ENCODE measurements at places on chromosomes 3 and 15. TPM values are rescaled to one million over a fixed set of nuclear protein-coding genes. Genes with fewer than 3 reads are reported as not detected.
A peak's percentile ranks its signal among the peaks of the same experiment; 100 is the strongest.

NANOGP8 gene
- total RNA-seq = not detected

CYP1A1 gene
- total RNA-seq = 0.18 TPM

SLC26A6 gene
- 63.8 TPM for total RNA-seq

- no peak for DNase-seq
These were observed 18.1 kb upstream of the PYGO1 start for GRCh38 chr15:55606214-55606613.

DNA sequence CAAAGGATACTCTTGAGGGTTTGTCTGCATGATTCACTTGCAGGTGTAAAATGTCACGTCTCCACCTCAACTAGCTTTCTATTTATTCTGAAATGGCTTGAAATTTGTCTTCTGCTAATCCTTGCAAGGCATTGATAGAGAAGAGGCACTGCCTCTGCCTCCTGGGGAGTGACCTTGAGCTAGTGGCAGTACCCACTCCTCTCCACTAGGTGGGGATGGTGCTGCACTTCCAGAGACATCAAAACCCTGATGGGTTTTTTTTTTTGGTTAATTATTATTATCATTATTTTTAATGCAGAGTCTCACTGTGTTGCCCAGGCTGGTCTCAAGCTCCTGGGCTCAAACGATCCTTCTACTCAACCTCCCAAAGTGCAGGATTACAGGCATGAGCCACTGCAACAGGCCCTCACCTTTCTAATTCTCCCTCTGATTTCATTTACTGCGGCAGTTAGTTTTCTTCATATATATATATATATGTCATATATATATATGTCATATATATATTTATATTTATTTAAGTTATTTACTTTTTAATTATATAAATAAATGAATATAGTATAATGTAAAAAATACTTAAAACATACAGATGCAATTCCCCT lies 117.6 kb upstream of the EIF1B start:
- DNase-seq = peak; percentile 86

- no peak for DNase-seq
These were observed 71.3 kb upstream of the CGNL1 start for GRCh38 chr15:57305009-57305408.

GRCh38 chr15:30940359-30940758 lies 36.6 kb downstream of the FAN1 start:
- no peak for DNase-seq
